ENCODE measurements at places on chromosomes 2 and 18. TPM values are rescaled to one million over a fixed set of nuclear protein-coding genes. Genes with fewer than 3 reads are reported as not detected.

GRCh38 chr2:59322870-59323269 lies 1081.7 kb upstream of the FANCL start:
- no peak overlapping the region for H3K4me3 ChIP-seq
- H3K4me1 ChIP-seq: no peaks in the 10 kb centered on the region
- DNase-seq: no peak
- no peaks in the 10 kb centered on the region for H3K36me3 ChIP-seq

- H3K36me3 ChIP-seq: 0 out of 2 replicates have a peak, but pooled peaks cover 8% of the 10 kb centered on the region
- H3K27me3 ChIP-seq: no peaks in the 10 kb centered on the region
- H3K4me3 ChIP-seq: peak overlapping the region; percentile 83
- DNase-seq: no peak
These were observed 1.1 kb downstream of the PREB start for GRCh38 chr2:27133195-27133875.

DNA sequence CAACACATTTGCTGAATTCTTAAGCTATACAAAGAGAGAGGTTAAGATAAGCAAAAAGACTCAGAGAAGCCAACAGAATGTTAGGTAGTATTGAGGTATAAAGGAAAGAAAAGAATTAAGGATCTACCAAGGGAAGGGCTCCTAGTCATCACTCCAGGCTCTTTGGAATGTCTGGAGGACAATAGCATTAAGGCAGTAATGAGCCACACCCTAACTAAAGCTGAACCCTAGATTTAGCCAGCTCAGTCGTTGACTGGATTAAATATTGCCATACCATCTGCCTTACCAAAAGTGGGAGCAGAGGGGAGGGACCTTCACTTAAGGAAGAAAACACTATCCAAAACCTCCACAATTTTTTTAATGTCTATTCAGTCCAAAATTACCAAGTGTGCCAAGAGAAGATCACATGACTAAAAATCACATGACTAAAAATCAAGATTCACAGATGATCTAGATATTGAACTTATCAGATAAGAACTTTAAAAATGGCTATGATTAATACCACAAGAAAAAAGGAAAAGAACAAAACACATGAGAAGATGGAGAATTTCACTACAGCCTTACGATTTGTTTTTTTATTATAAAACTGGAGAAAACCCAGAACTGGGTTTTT lies 59.7 kb downstream of the EXOC6B start:
- peak; percentile 35 for DNase-seq
- H3K27ac ChIP-seq: no peak overlapping the region
- H3K4me1 ChIP-seq: peaks cover 8% of the 10 kb centered on the region
- H3K36me3 ChIP-seq: 0 out of 2 replicates have a peak, but pooled peaks cover 9% of the 10 kb centered on the region

- H3K27ac ChIP-seq: no peak overlapping the region
- peaks cover 74% of the 10 kb centered on the region for H3K27me3 ChIP-seq
- H3K4me1 ChIP-seq: no peaks in the 10 kb centered on the region
- no peak for DNase-seq
- no peaks in the 10 kb centered on the region for H3K36me3 ChIP-seq
These were observed 10.9 kb upstream of the HOXD1 start for GRCh38 chr2:176177580-176178037.

The ANXA4 gene
- total RNA-seq: 82.9 TPM

- H3K4me1 ChIP-seq: no peaks in the 10 kb centered on the region
- DNase-seq: no peak
- no peak overlapping the region for H3K27ac ChIP-seq
These were observed 202.1 kb upstream of the MEX3C start for GRCh38 chr18:51399491-51400122.

GRCh38 chr2:233492078-233492477 lies 74.5 kb downstream of the USP40 start:
- no peaks in the 10 kb centered on the region for H3K27me3 ChIP-seq
- H3K27ac ChIP-seq: no peak overlapping the region
- peaks cover 35% of the 10 kb centered on the region for H3K4me1 ChIP-seq
- H3K4me3 ChIP-seq: no peak overlapping the region
- no peak for DNase-seq
- H3K36me3 ChIP-seq: peaks cover 56% of the 10 kb centered on the region

GRCh38 chr2:55158111-55158814 lies 73.8 kb downstream of the CLHC1 start:
- H3K4me3 ChIP-seq: no peak overlapping the region
- H3K27ac ChIP-seq: no peak overlapping the region
- no peak for DNase-seq
- H3K4me1 ChIP-seq: peaks cover 87% of the 10 kb centered on the region

- H3K27me3 ChIP-seq: no peaks in the 10 kb centered on the region
- H3K4me3 ChIP-seq: no peak overlapping the region
- DNase-seq: no peak
- H3K4me1 ChIP-seq: no peaks in the 10 kb centered on the region
These were observed 19.2 kb downstream of the DAW1 start for GRCh38 chr2:227890495-227891079.

The NYAP2 gene
- total RNA-seq: 0.30 TPM

GRCh38 chr2:143142598-143142997 lies 13.4 kb downstream of the ARHGAP15 start:
- no peak for DNase-seq
- no peak overlapping the region for H3K4me3 ChIP-seq
- no peaks in the 10 kb centered on the region for H3K4me1 ChIP-seq
- no peaks in the 10 kb centered on the region for H3K27me3 ChIP-seq
- H3K36me3 ChIP-seq: no peaks in the 10 kb centered on the region

DNA sequence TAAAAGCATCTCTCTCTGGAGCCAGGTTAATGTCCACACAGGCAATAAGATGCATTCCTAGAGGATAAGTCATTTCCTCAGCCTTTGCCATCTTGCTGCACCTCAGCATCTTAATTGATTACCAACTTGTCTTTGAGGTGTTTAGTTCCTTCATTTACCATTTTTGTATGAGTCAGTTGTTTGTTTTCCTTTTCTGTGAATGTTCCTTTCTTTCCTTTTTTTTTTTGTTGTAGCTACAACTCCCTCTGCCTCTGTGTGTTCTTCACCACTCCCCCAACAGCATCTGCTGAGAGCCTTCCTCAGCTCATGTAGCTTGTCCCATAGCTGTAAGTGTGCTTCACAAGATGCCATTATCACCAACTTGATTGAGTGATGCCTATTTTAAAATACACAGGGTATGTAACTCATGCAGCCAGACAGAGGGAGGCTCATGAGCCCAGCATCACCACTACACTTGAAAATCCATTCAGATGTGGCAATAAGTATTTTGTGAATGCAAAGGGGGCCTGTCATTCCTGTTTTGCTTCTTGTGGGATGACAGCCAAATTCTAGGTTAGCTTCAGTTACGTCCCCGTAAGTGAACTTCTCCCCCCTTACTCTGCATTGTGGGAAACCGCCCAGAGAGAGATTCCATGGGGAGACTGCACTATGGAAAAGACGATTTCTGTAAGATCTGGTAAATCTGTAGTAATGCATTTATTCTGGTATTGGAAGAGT lies 315.9 kb upstream of the ZEB2 start:
- H3K27ac ChIP-seq: no peak overlapping the region
- no peak for DNase-seq
- H3K27me3 ChIP-seq: no peaks in the 10 kb centered on the region
- H3K4me1 ChIP-seq: peaks cover 13% of the 10 kb centered on the region

DNA sequence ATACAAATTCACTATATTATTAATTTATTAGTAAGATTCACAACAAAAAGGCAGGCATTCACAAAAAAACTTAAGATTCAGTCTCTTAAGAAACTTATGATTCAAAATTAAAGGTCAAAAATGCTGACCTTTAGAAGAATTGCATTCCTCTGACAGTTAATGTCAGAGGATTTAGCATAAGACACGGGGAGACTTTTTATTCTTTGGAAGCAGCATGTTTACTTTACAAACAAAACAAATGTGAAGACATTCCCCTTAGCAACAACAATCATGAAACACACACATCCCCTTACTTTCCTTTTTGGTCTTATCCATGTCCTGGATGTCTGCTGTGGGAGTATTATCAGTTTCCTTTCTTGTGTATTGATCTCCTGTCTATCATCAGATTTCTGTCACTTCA lies 117.1 kb downstream of the RAD51AP2 start:
- no peak for DNase-seq
- no peak overlapping the region for H3K27ac ChIP-seq
- no peak overlapping the region for H3K4me3 ChIP-seq

DNA sequence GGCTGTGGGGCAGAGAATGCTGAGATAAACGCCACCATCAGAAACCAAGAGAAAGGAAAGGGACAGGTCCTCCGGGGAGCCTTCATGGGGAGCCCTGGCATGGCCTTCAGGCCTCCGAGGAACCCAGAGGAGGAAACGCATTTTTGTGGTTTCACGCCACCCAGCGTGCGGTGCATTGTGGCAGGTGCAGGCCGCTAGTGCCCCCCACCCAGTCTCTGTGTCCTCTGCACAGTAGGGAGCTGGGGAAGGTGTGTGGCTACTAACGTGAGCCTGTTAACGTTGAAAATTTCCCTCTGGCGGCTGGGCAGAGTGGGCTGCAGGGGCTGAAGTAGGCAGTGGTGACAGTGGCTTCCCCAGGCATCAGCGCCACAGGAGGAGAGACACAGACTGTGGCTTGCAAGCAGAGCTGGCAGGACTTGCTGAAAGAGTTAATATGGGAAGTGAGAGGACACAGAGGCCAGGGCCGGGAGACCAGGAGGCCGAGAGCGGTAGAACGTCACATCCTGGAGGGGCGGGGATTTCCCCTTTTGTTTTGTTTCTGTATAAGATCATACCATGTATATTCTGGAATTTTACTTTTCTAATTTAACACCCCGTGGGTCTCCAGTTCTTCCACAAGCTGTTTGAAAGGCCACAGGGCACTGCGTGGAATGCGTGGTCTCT lies 166.9 kb downstream of the GBX2 start:
- no peaks in the 10 kb centered on the region for H3K36me3 ChIP-seq
- H3K4me3 ChIP-seq: no peak overlapping the region
- no peak for DNase-seq
- no peaks in the 10 kb centered on the region for H3K27me3 ChIP-seq
- H3K27ac ChIP-seq: no peak overlapping the region

The KLHL29 gene
- total RNA-seq: 3.1 TPM
